ENCODE measurements at places on chromosomes 6 and 20. TPM values are rescaled to one million over a fixed set of nuclear protein-coding genes. Genes with fewer than 3 reads are reported as not detected.
A peak's percentile ranks its signal among the peaks of the same experiment; 100 is the strongest.

GRCh38 chr20:40630713-40631112 is 58.3 kb downstream of the MAFB start:
- no peak for DNase-seq

The BMP2 gene
- 55.8 TPM for total RNA-seq

- no peak for DNase-seq
Observed at GRCh38 chr6:119112812-119113530, 34.5 kb upstream of the FAM184A start.

DNA sequence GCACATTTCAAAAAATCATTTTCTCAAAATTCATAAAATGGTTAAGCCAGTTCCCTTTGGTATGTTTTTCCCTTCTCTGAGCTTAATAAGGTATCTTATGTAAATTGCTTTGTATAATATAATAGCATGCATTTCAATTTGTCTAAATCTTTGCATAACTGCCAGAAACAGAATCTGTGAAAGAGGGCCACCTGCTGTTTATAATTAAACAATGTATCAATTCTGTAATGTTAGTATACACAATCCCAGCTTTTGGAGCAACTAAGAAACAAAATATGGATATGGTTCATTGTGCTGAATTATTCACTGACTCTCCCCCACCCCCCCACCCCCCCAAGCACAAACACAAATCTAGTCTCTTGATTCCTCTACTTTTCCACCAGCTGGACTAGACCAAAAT is 54.8 kb downstream of the GPX5 start:
- no peak for DNase-seq

DNA sequence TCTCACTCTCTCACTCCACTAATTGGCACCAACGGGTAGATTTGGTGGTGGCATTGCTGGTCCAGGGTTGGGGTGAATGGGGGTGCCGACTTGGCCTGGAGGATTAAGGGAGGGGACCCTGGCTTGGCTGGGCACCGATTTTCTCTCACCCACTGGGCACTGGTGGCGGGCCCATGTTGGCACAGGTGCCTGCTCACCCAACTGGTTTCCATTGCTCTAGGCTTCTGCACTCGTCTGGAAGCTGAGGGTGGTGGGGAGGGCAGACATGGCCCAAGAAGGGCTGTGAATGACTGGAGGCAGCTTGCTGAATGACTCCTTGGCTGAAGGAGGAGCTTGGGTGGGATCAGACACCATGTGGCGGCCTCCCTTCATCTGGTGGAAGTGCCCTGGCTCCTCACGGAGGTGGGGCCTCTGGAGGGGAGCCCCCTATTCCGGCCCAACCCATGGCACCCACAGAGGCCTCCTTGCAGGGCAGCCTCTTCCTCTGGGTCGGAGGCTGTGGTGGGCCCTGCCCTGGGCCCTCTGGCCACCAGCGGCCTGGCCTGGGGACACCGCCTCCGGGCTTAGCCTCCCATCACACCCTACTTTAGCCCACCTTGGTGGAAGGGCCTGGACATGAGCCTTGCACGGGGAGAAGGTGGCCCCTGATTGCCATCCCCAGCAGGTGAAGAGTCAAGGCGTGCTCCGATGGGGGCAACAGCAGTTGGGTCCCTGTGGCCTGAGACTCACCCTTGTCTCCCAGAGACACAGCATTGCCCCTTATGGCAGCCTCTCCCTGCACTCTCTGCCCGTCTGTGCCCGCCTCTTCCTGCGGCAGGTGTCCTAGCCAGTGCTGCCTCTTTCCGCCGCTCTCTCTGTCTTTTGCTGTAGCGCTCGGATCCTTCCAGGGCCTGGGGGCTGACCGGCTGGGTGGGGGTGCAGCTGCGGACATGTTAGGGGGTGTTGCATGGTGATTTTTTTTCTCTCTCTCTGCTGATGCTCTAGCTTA is 11.2 kb downstream of the VEGFA start:
- DNase-seq: no peak

DNA sequence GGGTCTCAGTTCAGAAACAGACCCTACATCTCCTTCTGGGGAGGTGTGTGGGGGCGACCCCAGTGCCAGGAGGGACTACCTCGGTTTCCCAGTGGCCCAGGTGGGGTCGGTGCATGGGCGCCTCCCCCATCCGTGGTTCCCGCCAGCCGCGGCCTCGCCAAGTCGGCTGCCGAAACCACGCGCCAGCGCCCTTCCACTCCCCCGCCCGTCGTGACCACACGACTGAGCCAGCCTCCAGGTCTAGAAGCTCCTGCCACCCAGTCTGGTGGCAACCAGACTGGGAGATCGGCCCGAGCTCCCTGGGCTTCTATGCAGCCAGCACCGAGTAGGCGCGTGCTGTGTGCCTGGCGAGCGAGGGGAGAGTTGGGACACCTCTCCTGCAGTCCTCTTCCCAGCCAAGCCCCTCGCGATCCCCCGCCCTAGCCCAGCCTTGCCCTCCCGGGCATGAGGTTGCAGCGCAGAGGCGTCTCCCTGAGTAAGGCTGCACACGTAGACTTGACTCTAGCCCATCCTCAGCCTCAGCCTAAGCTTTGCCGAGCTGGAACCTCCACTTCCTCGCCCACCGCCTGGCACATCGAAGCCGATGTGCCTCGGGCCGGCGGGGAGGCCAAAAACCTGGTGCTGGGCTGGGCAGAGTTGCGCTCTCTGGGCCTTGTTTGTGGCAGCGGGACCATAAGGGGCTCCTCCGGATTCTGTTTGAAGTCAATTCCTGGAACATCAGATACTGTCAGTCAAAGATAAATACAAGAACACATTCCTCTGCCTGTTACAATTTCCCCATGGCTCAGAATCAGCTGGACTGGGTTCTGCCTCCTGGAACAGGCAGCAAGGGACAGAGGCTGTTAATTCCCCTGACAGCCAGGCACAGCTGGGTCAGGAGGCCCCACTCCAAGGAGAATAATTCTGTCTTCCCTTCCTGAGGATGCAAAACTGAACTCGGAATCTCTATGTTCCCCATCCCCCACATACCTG is 1.5 kb upstream of the CPNE5 start:
- DNase-seq: no peak

- no peak for DNase-seq
Observed at GRCh38 chr20:24779946-24780345, 169.1 kb upstream of the CST7 start.

GRCh38 chr6:15698471-15698870 is 35.6 kb upstream of the DTNBP1 start:
- no peak for DNase-seq

DNA sequence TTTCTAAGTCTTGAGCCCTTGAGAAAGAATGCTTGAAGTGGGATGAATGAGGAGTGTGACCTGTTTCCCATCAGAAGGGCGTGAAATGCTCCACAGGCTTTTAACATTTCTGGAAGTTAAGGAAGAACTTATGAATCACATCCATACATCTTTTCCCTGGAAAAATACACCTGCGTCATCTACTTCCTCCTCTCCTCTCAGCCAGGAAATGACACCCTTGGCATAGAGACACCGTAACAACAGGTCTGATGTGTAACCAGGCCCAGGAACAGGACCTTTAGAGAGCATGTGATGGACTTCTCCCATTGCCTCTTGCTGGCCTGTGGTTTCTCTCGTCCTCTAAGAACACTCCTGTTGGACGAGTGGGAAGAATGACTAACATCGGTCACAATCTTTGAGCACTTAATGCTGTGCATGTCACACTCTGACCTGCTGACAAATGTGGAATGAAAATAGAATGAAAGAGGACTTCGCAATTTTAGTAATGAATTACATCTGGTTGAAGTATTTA is 28.5 kb upstream of the CITED2 start:
- DNase-seq: no peak

- no peak for DNase-seq
Observed at GRCh38 chr6:89559487-89559886, 79.1 kb downstream of the LYRM2 start.

DNA sequence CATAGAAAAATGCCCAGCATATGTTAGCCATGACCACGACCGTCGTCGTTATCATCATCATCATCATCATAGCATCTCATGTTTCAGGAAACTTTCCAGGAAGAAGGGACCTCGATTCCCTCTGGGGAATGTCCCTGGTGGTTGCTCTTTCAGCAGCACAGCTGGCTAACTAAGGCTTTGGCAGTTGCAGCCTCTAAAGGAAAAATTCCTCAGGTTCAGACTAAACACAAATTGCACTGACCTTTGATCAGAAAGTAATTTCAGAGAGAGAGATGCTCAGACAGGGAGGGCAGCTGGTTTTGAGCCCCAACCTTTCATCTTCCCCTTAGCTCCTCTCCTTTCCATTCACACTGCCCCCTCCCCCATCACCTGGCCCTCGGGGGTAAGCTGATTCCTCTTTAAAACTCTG is 5.6 kb upstream of the CFB start:
- no peak for DNase-seq

- no peak for DNase-seq
Observed at GRCh38 chr6:132344811-132345210, 56.5 kb downstream of the MOXD1 start.

DNA sequence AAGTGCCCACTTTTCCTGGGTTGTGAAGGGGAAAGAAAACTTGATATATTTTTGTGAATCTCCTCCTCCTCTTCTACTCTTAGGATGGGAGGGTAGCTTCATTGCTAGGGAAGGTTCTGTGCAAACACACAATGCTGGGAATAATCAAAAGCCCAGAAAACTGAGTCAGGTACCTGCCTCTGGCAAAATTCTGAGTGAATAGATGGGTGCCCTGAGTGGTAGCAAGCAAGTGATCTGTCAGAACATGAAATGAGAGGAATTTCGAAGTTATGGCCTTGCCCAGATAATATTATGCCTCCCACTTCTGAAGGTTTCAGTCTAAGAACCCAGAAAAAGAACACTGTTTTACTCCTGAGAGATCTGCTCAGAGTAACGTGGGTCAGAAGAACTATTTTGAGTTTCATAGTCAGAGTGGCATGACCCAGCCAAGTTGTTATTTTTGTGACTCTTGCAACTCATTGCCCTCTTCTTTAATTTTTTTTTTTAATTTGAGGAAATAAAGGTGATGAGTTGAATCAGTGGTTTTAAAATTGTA is 158.3 kb downstream of the BMP2 start:
- no peak for DNase-seq

DNA sequence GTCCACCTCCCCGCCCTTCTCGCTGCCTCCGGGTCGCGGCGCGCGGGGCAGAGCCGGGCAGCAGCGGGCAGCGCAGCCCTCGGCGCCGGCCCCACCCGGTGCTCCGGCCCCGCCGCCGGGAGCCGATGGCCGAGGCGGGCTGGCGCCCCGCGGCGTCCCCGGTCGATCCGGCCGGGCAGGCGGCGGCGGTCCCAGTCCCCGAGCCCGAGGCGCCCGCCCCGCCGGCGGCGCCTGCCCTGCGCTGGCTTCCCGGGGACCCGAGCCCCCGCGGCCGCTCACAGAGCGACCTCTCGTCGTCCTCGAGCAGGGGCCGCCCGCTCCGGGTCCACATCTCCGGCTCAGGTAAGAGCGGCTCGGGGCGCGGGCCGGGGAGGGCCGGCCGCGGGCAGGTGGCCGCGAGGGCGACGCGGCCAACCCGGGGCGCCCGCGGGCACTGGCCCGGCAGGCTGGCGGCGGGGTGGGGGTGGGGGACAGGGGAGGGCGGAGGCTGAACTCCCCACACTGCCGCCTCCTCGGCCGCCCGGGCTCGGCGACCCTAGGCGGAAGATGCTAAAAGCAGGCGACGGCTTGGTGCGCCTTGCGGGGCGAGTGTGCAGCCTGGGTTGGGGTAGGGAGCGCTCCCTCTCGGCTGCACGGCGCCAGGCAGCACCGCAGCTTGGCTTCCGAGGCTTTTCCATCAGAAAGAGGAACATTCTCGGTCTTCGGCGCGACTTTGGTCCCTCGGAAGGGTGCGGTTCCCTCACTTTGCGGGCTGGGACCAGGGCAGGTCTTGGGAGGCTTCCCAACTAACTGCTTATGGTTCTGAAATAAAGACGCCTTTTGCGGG is 25.6 kb upstream of the FUCA2 start:
- DNase-seq: peak; percentile 69

The KCNB1 gene
- 7.1 TPM for total RNA-seq

GRCh38 chr6:105616521-105616920 is 213.6 kb upstream of the PREP start:
- DNase-seq: no peak

GRCh38 chr6:3607599-3607998 is 143.9 kb downstream of the PXDC1 start:
- DNase-seq: no peak

GRCh38 chr6:53410508-53411258 is 61.9 kb upstream of the ELOVL5 start:
- peak; percentile 24 for DNase-seq

DNA sequence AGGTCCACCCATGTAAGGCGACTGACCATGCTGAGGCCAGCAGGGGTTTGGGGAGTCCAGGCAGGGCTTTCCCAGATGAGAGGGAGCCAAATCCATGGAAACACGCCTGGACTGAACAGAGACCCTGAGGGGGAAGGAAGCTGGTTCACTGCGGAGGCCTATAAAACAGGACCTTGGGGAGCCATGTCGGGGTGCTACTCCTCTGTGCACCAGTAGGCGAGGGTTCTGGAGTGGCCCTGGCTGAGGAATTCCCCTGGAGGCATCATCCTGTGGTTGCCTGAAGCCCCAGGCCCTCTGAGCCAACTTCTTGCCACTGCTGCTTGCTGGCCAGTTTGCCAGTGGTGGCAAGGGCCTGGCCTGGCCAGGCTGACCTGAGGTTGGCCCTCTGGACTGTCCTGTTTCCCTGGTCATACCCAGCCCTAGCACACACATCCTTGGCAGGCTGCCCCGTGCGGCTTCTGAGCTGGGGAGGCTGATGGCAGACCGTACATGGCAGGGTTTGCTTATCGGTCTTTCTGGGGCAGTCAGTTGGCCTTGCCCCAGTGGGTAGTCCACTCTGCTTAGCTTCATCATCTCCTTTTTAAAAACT is 2.2 kb upstream of the LRRN4 start:
- DNase-seq: no peak

DNA sequence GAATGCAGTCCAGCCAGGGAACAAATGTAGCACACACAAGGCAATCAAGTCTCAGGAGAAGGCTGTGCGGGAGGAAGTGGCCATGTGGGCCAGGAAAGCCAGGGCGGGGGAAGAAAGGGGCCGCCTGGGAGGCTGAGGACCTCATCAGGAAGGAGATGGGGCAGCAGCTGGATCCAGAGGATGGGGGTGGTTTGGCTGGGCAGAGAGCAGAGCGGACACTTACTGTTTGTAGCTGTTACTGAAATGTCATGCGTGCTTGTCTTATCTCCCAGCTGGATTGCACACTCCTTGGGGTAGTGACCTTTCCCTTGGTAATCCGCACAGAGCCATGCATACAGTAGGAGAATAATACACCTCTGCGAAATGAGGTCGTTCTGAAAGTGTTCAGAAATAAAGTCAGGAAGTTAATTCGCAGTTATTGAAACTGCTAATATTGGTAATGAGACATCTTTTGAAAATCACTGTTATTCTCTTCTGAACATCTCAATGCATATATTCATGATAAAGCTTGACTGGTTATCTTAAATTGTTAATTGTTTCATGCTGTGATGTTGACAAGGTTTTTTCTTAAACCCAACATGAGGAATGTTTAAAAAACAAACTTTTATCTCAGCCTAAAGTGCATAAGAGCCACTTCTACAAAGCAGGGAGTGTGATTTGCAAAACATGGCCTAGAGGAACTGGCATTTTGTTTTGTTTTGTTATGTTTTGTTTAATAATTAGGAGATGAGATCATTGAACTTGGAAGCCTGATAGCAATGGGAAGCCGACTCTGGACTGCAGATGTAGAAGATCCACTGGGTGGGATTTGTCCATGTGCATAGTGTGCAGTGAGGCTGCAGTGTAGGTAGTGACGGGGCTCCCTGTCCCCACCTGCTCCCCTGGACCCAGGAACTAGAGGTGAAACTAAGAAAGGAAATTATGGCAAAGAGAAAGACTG is 18.0 kb upstream of the MAP3K4 start:
- peak; percentile 14 for DNase-seq

- DNase-seq: no peak
Observed at GRCh38 chr20:10520528-10520927, 85.4 kb downstream of the SLX4IP start.

GRCh38 chr20:35578469-35578868 is 36.6 kb downstream of the ERGIC3 start:
- no peak for DNase-seq

GRCh38 chr6:161407115-161407514 is 133.3 kb upstream of the AGPAT4 start:
- no peak for DNase-seq
